ENCODE measurements at places on chromosomes 2 and 18. TPM values are rescaled to one million over a fixed set of nuclear protein-coding genes. Genes with fewer than 3 reads are reported as not detected.

Gene NTSR2
- not detected for total RNA-seq

Gene MYO5B
- total RNA-seq: 0.02 TPM

Gene RETREG2
- 81.1 TPM for total RNA-seq

Gene TFCP2L1
- total RNA-seq: 0.02 TPM

Gene CCDC74B
- total RNA-seq: 0.82 TPM

Gene POTEJ
- not detected for total RNA-seq

Gene TOGARAM2
- 6.3 TPM for total RNA-seq

Gene GBX2
- not detected for total RNA-seq

Gene MTHFD2
- 173 TPM for total RNA-seq

Gene CFC1
- total RNA-seq: not detected

Gene LYG2
- total RNA-seq: not detected

Gene MALL
- total RNA-seq: not detected

Gene DUSP19
- total RNA-seq: 0.93 TPM

Gene ALK
- not detected for total RNA-seq

Gene DNER
- total RNA-seq: not detected

Gene FBXO36
- total RNA-seq: 0.52 TPM

Gene ZNF385B
- total RNA-seq: not detected

Gene ERFE
- total RNA-seq: 0.11 TPM

Gene ERBB4
- total RNA-seq: not detected

Gene TWIST2
- total RNA-seq: not detected

Gene POTEC
- total RNA-seq: not detected

Gene GPR35
- total RNA-seq: 14.9 TPM

Gene SALL3
- total RNA-seq: not detected

Gene MZT2B
- total RNA-seq: 381 TPM

Gene AGXT
- total RNA-seq: not detected

Gene SERPINB13
- not detected for total RNA-seq

Gene MLPH
- not detected for total RNA-seq

Gene TMEM198
- 0.77 TPM for total RNA-seq

Gene CDK15
- total RNA-seq: not detected

Gene NOSTRIN
- not detected for total RNA-seq

Gene CFAP65
- not detected for total RNA-seq

Gene CD226
- total RNA-seq: 88.2 TPM

Gene SAG
- 0.34 TPM for total RNA-seq

Gene MYCN
- not detected for total RNA-seq

Gene DSG1
- total RNA-seq: not detected

Gene CLIP4
- total RNA-seq: 28.2 TPM

Gene DSG4
- not detected for total RNA-seq

Gene SERPINE2
- total RNA-seq: 14.4 TPM

Gene KATNAL2
- 1.0 TPM for total RNA-seq

Gene TMEM247
- not detected for total RNA-seq

Gene MALT1
- total RNA-seq: 36.9 TPM

Gene SIGLEC15
- not detected for total RNA-seq

Gene CAPN14
- 0.20 TPM for total RNA-seq

Gene SLC5A7
- total RNA-seq: not detected

Gene UGT1A7
- not detected for total RNA-seq

Gene ZNF804A
- total RNA-seq: not detected

Gene TNFAIP6
- total RNA-seq: not detected

Gene SMPD4
- total RNA-seq: 79.0 TPM

Gene CERKL
- total RNA-seq: 0.07 TPM

Gene GPAT2
- 13.0 TPM for total RNA-seq

Gene GCG
- total RNA-seq: not detected
